ENCODE measurements at places on chromosomes 5 and 9. TPM values are rescaled to one million over a fixed set of nuclear protein-coding genes. Genes with fewer than 3 reads are reported as not detected.

- no peak for DNase-seq
These were observed 607.6 kb downstream of the EBF1 start for GRCh38 chr5:158492136-158492535.

- DNase-seq: no peak
These were observed 158.4 kb upstream of the PIK3R1 start for GRCh38 chr5:68057191-68057590.

GRCh38 chr9:94867281-94867841 lies 140.9 kb downstream of the AOPEP start:
- peak; percentile 79 for DNase-seq

DNA sequence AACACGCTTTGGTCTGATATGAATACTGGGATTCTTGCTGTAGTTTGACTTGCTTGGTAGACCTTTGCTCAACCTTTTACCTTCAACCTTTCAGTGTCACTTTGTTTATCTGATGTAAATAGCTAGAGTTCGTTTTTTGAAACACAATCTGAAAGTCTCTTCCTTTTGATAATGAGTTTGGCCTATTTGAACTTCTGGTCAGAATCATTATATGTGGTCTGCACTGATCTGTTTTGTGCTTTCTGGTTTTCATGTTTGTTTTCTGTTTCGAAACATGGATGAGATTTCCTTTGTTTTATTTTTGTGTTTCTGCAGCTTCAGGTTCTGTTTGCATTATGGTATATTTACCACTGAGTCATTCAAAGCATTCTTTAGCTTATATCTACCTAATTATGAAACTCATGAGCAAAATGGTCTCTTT lies 217.5 kb downstream of the GABBR2 start:
- DNase-seq: peak; percentile 31

DNA sequence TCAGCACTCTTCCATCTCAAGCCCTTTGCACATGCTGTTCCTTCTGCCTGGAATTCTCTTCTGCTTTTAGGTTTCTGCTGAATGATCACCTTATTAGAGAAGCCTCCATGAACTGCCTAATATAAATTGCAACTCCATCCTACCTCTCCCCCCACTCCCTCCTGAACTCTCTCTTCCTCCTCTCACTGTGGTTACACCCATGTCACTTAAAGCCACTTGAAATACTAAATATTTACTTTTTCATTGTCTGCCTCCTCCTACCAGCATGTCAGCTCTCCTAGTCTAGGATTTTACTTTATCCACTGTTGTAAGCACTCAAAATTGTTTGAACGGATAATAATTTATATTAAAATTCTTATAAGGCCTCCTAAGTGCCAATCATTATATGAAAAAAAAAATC lies 43.8 kb downstream of the ACTL7B start:
- DNase-seq: no peak

GRCh38 chr5:36575361-36575781 lies 31.0 kb upstream of the SLC1A3 start:
- DNase-seq: peak; percentile 45

- DNase-seq: no peak
These were observed 428.6 kb downstream of the PSAT1 start for GRCh38 chr9:78725503-78725902.

GRCh38 chr9:26983340-26983739 lies 22.1 kb downstream of the LRRC19 start:
- no peak for DNase-seq

DNA sequence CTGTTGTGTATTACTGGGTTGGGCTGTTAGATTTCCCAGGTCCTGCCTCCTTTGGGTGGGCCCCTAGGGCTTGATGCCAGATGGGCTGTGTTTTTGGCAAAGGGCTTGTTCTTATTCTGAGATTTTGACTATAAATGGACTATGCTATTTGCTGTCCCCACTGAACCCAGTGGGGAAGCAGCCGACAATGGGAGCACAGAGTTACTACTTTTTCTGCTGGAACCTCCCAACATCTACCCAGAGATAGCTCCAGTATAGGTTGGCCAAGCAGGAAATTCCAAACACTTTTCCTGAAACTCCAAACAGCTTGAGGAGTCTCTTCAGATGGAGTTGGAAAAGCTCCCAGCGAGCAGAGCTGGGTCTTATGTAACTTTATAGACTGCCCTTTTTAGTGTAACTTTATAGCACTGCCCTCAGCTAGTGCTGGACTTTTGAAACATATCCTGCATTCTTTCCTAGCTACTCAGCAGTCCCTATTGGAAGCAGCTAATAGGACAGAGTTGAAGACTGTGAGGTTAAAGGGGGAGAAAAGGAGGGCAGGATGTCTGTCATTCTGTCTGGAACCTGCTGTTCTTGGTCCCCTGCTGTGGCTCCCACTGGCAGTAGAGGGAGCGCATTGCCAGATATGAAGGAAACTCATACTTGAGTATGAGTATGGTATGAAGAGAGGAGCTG lies 21.0 kb downstream of the RUSC2 start:
- peak; percentile 90 for DNase-seq

GRCh38 chr5:32071351-32071944 lies 102.7 kb downstream of the GOLPH3 start:
- DNase-seq: peak; percentile 82

GRCh38 chr9:22111954-22112247 lies 102.8 kb upstream of the CDKN2B start:
- peak; percentile 41 for DNase-seq

DNA sequence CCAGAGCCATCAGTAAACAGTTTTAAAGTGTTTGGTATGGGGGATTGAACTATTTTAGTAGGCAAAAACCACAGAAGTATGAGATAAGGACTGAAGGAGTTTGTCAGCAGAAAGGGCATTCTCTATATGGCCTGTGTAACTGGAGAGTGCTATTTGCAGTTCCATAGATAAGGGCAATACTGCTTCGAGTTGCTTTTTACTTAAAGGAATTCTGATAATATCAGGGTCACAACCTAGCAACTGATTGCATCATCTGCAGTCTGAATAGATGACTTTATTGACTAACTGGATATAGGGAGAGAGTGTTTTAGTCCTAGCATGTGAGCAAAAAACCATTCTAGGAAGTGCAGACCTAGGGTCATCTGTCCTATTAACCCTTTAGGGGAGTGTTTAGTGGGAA lies 645.2 kb upstream of the PTPRD start:
- DNase-seq: no peak

DNA sequence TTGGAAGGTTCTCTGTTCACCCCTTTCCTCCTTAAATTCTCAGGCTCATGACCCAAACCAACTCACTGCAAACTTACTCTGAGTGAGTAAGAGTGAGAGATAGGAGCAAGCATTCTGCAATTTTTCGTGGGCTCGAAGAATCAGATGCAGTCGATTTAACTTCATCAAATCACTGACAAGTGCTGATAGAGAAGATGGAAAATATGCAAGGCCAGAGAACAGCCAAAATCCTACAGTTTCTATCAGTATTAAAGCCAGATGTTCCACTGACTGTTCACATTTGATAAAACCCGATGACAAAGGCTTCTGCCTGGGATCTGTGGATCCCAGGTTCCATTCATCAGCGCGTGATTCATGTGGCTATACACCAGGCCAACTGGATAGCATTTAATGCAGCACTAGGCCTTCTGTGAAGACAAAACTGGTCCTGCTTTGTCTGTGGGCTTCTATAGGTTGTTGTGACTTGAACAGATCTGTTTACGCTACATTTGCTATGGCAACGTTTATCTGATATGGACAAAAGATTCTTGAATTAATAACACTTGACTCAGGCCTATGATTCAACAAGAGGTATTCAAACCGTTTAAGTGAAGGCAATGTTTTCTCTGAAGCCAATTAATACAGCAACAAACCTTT lies 251.2 kb downstream of the NFIB start:
- peak; percentile 76 for DNase-seq

DNA sequence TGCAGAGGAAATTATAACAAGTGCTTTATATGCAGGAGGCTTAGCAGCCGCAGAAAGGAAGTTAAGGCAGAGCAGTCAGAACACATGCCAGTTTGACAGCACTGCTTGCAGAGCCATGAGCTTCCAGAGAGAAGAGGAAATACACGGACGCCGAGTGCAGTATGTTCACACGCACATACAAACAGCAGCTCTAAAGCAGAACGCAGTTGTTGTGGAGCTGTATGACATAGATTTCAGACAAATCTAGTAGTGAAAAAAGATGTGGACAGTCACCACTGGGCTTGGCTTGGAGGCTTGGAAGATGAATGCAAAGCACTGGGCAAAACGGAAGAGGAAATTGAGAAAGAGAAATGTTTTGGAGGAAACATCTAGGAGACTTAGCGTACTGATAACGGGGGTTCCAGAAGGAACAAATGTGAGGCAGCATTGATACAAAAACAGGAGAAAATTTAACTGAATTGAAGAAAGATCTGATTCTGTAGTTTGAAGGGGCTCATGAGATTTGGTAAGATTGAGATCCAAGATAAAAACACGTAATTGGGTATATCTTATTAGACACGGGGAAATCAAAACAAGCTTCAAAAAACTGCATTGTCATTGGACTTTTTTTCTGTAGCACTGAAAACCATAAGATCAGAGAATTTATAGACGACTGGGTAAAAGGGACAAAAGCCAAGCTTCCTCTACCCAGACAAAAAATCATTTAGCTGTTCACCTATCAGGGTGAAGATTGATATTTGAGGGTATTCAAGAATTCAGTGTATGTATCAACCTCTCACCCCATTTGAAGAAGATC lies 19.6 kb upstream of the ROPN1L start:
- DNase-seq: no peak

DNA sequence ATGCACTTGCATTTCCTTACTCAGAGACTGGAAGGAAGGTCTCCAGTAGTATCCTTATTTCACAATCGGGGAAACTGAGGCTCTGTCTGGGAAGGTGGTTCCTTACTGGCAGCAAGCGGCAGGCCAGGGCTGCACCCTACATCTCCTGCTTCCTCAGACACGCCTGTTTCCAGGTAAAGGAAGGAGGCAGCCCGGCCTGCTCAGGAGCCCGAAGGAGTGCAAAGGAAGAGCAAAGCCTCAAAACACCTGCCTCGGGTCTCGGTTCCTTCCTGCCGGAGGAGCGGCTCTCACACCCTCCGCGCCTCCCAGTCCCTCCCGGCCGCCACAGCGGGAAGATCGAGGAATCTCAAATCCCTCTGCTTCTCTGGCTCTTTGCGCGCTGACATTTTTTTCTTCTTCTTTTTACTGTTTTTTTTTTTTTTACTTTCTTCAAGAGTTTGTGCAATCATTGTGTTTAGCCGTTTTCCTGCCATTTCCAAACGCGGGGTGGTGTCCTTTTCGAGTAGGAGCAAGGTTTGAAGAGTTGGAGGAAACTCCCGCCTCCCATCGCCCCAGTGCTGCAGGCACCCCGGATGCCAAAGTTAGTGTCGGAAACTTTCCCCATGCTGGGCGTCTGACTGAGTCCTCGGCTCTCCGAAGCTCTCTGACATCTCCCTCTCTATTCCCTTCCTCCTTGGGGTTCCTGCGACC lies 1.0 kb downstream of the GGTA1 start:
- DNase-seq: peak; percentile 21

DNA sequence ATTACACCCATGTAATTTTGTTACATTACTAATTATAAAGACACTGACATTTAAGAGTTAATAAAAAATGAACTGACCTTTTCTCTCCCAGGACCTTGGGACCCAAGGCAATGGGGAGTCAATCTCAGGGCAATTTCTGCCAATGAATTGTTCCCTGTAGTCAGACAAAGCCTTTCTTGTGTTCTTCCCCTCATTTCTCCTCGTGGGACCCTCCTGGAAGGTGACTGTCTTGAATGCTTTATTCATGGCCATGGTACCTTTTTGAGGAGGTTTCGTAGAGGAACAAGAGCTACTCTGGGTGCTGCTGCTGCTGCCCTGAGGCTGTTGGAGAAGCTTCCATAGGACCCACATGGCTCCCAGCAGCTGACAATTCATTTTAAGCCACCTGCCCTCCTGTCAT lies 190.3 kb downstream of the SNX18 start:
- no peak for DNase-seq

GRCh38 chr9:523444-523843 lies 308.8 kb downstream of the DOCK8 start:
- no peak for DNase-seq

- no peak for DNase-seq
These were observed 1.3 kb upstream of the IL3 start for GRCh38 chr5:132059043-132059695.

DNA sequence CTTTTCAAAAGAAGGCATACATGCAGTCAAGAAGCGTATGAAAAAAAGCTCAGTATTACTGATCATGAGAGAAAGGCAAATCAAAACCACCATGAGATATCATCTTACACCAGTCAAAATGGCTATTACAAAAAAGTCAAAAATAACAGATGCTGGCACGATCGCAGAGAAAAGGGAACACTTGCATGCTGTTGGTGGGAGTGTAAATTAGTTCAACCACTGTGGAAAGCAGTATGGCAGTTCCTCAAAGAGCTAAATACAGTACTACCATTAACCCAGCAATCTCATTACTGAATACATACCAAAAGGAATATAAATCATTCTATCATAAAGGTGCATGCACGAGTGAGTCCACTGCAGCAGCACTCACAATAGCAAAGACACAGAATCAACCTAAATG lies 24.5 kb downstream of the RETREG1 start:
- no peak for DNase-seq

GRCh38 chr5:33008751-33009418 lies 297.8 kb downstream of the NPR3 start:
- DNase-seq: peak; percentile 91

GRCh38 chr5:142825378-142826089 lies 55.4 kb downstream of the ARHGAP26 start:
- no peak for DNase-seq

SPATA31C1 gene
- not detected for total RNA-seq

HTR1A gene
- not detected for total RNA-seq

ARID3C gene
- not detected for total RNA-seq

GFI1B gene
- not detected for total RNA-seq

DBN1 gene
- total RNA-seq: 127 TPM

ACTL7B gene
- not detected for total RNA-seq

HMCN2 gene
- 0.11 TPM for total RNA-seq

TXNDC15 gene
- 46.4 TPM for total RNA-seq

GMCL2 gene
- total RNA-seq: not detected

CCDC171 gene
- 1.7 TPM for total RNA-seq

TEX48 gene
- not detected for total RNA-seq

SPINK5 gene
- total RNA-seq: not detected

Data from PC-3 (cell line).